ENCODE measurements at places on chromosomes 7 and 10.

DNA sequence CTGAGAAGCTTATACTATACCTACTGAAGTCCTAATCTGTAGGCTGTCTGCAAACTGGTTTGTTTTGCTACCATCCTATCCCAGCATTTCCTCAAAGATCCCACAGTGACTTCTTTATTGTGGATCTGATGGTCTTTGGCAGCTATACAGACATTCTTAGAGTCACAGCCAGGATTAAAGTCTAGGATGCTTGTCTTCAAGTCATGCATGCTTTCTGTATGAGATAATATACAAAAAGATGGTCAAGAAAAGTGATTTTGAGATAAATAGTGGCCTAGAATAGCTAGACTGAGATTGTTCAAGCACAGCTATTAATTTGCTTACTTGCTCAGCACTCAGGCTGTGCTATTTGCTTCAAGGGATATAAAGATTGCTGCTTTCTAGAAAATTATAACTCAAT lies 454.4 kb downstream of the AUTS2 start:
- peak; percentile 25 for DNase-seq

- DNase-seq: peak; percentile 76
Observed at GRCh38 chr10:109892931-109893330, 30.4 kb downstream of the XPNPEP1 start.

- DNase-seq: no peak
Observed at GRCh38 chr7:49333180-49333881, 409.0 kb downstream of the CDC14C start.

- no peak for DNase-seq
Observed at GRCh38 chr7:104453190-104453589, 124.8 kb downstream of the LHFPL3 start.

DNA sequence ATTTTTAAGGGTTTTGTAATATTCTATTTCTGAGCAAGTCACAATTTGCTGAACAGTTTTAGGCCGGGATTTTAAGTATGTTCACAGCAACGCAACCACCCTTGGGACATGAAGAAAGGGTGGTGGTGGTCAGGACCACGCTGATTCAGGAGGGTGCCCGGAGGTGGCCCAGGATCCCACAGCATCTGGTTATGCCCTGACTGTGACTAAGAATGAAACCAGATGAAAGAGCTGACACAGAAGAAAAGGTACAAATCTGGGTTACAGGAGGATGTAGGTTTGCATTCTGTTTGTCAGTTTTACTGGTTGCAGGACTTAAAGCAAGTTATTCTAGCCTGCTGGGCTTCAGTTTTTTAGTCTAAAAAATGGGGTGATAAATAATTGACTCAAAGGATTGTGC lies 279.7 kb downstream of the CCSER2 start:
- DNase-seq: no peak

GRCh38 chr10:117652228-117653169 lies 110.0 kb downstream of the EMX2 start:
- DNase-seq: no peak

DNA sequence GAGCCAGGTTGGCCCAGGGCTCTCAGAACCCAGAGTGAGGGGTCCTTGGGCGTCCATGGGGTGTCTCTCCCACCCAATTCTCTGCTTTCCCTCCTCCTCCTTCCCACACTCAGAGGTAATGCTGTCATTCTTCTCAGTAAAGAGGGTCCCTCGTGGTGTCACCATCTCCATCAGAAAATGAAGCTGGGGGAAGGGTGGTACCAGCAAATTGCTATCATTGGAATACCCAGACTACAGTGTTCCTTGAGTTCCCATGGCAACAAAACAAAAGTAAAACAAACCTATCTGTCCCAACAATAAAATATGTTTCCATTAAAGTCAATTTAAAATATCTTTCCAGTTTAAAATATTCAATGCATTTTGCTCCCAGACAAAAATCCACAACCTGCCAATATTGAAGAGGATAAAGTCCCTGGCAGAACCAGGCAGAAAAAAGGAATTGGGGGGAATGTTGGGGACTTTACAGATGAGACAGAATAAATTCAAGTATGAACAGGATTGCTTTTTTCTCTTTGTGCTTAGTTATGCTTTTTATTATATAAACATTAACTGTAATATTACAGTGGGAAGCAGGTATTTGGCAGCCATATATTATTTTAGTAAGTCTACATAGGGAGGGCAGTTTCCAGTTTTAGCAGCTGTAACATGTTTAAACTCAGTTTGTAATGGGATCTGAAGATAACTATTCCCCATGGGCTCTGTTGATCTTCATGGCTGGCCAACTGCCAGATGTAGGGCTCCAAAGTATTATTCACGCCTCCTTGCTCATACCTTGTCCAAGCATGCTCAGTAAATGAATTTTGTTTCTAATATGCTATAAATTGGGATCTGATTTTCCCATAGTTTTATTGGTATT lies 182.1 kb downstream of the ARID5B start:
- peak; percentile 68 for DNase-seq

- DNase-seq: no peak
Observed at GRCh38 chr10:124150189-124150806, 56.9 kb upstream of the CHST15 start.

GRCh38 chr10:62582804-62583208 lies 208.6 kb downstream of the ZNF365 start:
- DNase-seq: peak; percentile 86

GRCh38 chr7:49771427-49772176 lies 1.8 kb upstream of the VWC2 start:
- no peak for DNase-seq

DNA sequence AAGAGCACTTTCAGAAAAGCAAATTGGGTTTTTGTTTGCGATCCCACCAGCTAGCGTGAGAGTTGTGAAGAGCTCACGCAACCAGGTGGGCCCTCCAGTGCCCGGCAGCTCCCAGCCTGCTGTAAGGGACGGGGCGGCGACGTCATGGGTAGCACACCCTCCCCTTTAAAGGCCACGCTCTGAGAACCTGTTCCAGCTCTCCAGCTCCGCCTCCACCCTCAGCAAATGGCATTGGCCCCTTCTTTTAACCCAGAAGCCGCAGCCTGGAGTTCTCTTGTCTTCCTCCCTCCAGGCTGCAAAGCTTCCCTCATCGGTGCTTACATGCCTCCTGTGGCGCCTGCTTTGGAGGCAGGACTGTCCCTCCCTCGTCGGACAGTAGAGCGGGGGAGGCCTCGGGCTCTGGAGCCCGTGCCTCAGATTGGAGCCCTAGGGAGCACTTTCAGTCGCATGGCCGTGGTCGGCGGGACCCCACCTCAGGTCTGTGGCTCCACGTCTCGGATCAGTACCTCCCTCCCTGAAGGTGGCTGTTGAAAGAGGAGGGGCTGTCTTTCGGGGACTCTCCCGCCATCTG lies 32.9 kb downstream of the WIPI2 start:
- no peak for DNase-seq

DNA sequence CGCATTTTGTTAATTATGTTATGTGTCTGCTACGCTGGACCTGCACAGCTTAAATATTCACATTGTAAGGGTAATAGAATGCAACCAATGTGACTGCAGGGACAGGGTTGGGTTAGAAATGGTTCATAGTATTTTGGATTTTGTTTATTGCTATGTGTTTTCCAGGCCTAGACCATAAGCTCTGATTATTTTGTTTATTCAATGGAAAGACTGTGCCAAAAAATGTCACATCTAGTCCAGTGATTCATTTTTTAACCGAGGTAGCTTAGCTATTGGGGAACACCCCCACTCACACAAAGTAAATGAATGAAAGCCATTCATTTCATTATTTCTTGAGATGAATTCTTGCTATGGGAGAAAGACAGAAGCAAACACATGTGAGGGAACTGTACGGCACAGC lies 516.5 kb upstream of the ANKRD30A start:
- peak; percentile 58 for DNase-seq

DNA sequence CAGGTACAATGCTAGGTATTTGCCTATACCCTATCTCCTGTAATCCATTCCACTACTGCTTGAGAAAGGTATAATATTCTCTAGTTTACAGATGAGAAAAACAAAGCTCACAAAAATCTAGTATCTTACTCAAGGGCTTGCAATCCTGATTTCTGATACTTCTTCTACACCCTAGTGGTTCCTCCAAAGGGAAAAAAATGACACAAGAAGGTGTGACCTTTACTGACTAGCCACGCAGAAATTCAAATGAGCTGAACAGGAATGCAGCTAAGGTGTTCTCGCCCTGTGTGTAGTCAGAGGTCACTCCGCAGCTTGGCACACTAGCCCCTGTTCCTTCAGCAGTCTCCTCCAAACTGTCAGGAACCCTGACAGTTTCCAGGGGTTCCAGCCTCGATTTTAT lies 59.5 kb upstream of the TM9SF3 start:
- no peak for DNase-seq

DNA sequence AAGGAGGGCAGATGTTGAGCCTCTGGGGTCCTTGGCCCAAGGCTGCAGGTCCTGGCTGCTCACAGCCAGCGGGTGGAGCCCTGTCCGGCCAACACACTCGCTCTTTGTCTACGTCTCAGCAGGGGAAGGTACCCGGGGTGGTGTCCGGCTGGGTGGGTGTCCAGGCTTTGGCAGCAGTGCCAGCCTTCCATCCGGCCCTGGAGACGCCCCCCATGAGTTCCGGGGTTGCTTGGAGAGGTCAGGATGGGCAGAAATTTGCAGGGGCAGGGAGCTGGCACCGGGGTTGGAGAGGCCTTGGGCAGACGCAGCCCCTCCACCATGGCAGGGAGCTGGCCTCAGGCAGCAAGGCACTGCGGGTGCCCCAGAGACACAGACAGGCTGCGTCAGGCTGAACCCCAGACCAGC lies 42.2 kb upstream of the ELN start:
- DNase-seq: no peak

GRCh38 chr10:48670978-48671913 lies 13.4 kb upstream of the WDFY4 start:
- no peak for DNase-seq

DNA sequence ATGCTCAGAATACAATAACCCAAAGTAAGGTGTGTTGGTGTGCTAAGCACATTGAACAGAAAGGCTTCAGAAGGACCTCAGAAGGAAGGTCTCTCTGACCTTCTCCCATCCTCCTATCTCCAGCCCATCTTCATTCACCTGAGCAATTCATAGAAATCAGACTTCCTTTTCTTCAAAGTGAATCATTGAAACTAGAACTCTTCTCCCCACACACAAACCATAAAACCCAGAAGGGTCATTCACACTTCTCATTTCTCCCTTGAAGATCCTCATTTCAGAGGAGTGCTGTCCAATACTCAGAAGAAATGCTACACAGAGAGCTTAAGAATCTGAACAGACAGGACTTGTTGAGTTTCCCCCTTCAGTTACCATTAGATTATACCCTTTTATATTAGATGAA lies 89.5 kb downstream of the VWDE start:
- DNase-seq: no peak

DNA sequence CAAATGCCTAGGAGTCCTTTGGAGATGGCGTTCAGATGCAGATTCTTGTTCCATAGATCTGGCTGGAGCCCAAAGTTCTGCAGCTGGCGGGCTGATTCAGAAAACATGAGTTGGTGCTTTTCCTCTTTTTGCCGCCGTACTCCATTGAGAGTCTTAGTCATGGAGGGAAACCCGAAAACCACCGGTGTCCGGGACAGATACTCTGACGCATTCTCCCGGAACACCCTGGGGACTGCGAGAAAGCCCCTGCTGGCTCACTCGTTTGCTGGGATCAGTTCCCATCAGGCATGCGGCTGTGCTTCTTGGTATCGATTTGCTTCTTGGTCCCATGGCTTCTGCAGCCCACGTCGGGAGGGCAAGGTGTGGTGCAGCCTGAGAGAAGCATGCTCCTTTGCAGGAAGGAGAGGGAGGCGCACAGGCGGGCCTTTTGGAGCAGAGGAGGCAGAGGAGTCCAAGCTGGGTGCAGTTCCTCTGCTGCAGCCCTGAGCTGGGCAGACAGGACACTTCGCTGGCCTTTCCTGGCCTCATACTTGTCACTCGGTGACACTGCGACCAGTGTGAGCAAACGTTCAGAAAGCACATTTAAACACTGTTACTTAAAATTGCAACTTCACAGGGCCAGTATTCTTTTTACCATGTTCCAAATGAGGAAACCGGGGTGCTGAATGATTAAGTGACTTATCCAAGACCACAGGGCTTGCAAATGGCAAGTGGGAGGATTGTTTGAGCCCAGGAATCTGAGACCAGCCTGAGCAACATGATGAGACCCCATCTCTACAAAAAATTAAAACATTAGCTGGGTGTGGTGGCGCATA lies 30.6 kb upstream of the PFKFB3 start:
- DNase-seq: peak; percentile 89

DNA sequence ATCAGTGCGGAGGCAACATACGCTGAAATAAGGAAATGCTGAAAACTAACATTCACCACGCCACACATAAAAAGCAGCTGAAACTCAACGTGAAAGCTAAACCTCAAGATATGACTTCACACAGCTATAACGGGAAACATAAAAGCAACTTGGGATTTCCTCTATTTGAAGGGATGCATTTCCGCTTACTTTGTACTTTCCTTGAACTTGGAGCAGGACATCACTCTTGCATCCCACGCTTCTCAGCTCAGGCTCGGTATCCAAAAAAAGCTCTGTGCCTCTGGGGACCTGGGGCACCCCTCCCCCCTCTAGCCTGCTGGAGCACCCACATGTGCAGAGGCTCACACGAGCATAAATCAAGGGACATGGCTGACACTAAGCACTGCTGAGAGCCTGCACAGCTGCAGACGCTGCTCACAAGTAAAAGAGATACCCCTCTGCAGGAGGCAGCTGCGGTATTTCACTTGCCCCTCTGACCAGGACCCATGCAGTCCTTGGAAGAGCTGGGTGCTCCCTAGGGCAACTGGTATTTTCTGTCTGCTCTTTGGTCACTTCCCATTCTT lies 34.2 kb downstream of the PARD3 start:
- DNase-seq: no peak

DNA sequence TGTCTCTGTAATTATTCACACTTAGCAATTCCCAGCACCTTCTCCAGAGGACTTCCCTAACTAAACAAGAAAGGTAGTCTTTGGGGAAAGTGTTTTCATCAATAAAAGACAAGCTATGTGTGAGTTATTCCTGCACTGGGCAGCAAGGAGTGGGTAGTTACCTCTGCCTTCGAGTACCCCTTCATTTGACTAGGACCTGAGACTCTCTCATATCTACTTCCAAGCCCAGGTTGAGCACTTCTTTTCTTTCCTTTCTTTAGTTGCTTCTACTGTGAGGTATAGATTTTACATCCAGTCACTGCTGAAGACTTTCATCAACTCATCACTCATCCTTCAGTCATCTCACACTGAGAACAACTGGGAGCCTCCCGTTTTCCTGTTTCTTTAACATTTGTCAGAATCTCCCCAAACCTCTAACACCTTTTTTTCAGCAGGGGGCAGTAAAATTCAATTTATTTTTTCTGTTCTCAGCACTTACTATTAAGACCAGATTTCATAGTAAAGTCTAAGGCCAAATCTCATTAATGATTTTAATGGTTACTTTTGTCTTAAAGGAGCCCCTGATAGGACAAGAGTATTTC lies 80.1 kb upstream of the PRSS1 start:
- peak; percentile 11 for DNase-seq

DNA sequence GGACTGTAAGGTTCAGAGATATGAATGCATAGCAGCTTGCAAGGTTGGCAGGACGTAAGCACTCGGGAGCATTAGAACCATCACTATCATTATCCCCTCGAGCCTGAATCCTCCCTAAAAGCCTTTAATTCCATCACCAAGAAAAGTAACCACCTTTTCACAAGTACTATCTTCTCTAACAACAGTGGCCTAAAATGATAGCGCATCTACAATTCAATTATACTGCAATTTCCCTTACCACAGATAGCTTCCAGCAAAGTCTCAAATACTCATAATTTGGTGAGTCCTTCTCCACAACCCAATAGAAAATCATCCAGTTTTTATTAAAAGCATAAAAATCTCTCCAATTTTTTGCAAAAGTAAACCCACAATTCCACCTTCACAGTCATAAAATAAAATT lies 42.0 kb downstream of the COL1A2 start:
- no peak for DNase-seq

- DNase-seq: no peak
Observed at GRCh38 chr7:37960483-37960882, 40.0 kb downstream of the EPDR1 start.

All from M059J (cell line).